CD8-positive, alpha-beta T cell (primary cell): ENCODE measurements at places on chromosomes 6 and 20.

DNA sequence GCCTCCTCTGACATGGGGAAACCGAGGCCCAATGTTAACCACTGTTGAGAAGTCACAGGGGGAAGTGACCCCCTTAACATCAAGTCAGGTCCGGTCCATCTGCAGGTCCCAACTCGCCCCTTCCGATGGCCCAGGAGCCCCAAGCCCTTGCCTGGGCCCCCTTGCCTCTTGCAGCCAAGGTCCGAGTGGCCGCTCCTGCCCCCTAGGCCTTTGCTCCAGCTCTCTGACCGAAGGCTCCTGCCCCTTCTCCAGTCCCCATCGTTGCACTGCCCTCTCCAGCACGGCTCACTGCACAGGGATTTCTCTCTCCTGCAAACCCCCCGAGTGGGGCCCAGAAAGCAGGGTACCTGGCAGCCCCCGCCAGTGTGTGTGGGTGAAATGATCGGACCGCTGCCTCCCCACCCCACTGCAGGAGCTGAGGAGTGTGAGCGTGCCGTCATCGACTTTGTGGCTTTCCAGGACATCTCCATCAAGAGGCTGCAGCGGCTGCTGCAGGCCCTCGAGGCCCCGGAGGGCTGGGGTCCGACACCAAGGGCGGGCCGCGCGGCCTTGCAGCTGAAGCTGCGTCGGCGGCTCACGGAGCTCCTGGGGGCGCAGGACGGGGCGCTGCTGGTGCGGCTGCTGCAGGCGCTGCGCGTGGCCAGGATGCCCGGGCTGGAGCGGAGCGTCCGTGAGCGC lies 1.6 kb downstream of the TNFRSF6B start:
- DNase-seq, result no peak

DNA sequence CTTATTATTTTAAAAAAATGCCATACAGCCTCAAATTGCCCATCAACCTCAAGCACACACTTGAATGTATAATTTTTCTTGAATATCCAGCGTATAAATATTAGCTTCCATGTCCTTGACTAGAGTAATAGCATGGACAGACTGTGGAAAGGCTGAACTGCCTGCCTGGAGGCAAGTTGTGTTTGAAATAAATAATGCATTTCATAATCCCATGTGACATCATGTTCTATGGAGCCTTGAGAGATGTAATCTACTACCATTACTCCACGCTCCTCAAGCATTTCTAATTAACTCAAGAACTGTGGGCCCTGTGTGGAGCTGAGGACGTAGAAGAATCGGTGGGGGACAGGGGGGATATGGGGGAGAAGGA lies 94.2 kb downstream of the CDS2 start:
- no peak for DNase-seq

- no peak for DNase-seq
Observed at GRCh38 chr20:64265201-64265600, 9.7 kb downstream of the PCMTD2 start.

- no peak for DNase-seq
Observed at GRCh38 chr20:43183536-43184070, 6.1 kb downstream of the PTPRT start.

DNA sequence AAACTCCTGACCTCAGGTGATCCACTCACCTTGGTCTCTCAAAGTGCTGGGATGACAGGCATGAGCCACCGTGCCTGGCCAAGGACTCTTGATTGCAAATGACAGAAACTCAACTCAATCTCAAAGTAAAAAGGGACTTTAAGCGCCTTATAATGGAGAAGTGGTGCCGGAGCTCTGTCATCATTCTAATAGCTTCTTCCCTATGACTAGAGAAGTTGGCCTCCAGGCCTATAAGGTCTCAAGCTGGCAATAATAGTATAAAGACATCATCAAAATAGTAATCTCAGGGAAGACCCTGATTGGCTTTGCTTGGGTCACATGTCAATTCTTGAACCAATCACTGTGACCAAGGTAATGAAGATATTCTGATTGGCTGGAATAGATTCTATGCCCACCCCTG lies 8.5 kb upstream of the KIAA1755 start:
- DNase-seq, result no peak

DNA sequence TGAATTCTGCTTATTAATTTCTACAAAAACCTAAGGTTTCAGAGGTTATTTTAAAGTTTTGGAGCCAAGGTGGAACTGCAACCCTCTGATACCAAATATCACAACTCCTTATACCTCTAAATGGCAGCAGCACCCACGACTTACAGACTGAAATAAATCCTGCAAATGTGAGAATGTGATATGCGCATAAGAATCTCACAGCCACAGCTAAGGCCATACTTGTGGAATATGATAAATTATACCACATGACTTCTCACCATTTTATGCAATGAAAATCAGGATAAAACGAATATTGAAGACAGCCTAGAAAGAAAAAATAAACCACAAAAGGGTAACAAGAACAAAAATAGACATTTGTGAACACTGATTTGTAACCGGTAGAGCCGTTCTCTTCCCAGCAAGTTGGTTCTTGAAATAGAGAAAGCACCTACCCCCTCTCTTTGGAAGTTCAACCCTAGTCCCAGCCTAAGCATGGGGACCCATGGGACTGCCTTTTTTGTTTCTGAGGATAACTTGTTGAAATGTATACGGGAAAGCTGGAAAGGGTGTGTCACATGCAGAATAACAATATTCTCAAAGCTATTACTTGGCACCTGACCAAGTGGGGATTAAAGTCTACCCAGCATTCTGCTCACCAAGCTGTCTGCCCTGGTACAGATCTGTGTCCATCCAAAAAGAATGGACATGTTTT lies 47.1 kb upstream of the MCM9 start:
- no peak for DNase-seq

GRCh38 chr6:75842191-75842590 lies 93.2 kb downstream of the MYO6 start:
- no peak for DNase-seq

GRCh38 chr20:20289331-20289730 lies 78.6 kb upstream of the INSM1 start:
- no peak for DNase-seq

DNA sequence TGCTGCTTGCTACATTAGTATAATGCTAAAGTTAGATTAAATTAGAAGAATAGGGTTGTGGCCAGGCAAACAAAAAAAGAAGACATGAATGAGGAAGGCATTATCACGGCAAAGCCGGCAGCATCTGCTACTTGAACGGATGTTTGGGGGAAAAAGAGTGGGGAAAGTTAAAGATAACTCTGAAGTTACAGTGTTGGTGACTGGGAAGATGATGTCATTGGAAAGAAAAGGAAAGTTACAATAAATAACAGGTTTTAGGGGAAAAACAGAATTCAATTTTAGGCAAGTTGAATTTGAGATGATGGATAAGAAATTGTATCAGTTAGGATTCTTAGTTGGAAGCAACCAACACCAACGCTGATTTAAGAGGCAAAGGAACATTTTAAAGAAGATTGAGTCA lies 74.2 kb upstream of the NRN1 start:
- DNase-seq, result no peak

DNA sequence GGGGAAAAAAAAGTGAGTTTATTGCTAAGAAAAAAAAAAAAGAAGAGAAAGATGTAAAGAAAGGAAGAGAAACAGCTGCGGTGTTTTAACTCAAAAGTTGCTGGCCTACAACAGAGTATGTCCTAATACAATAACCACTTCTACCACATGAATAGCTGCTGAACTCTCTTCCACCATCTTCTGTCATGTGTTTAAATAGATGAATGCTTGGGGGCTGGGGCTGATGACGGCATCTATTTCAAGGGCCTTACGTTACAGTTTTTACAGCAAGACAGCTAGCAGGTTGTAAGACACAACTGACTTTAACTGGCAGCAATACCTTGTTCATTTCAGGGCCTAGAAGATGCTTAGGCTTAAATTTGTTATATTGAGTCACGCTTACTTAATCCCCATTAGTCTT lies 50.4 kb downstream of the MAP3K7 start:
- no peak for DNase-seq

DNA sequence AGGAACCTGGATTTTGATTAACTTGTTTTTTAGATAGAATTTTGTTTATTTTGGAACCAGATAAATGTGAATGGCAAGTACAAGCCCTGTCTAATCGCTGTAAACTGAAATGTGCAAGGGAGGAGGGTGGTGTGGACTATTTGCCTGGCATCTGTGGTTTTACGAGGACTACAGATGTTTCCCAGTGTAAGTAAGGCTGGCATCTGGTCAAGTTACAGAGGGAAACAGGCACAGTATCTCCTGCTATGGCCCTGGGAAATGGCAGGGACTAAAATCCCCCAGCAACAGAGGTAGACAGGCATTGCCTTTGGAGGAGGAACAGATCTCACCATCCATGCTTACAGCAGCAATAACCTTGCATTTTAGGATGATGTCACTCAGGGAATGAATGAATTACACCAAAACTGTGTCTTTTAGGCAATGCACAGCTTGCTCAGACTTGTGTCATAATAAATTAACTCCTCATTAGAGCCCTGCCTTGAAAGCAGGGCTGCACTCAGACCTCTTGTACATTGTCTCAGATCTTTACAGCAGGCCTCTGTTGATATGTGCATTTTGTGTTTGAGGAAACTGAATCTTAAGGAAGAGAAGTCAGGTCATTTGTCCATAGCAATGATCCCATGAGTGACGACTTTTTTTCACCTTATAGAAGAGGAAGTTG lies 96.2 kb downstream of the TCP11 start:
- DNase-seq, result no peak

DNA sequence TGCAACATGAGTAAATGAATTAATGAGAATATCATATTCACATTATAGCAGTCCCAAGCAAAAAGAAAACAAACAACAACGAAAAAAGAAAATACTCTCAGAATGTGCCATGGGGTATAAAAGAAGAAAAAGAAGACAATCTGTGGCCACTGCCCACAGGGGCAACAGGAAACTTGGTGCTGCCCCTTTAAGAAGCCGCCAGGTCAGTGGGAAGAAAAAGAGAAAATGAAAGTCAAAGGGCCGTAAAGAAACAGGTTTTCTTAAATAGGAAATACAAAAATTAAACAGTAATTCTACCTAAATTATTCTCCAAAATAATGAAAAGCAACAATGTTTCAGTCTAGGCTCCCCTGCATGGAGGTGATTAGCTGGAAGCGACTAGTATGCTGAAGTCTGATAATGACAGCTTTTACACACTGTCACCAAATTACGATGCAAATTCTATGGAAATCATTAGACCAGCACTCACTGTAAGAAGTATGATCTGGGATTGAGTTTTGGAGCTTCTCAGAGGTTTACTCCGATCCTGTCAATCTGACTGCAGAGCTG lies 23.6 kb downstream of the GMDS start:
- DNase-seq, result no peak

DNA sequence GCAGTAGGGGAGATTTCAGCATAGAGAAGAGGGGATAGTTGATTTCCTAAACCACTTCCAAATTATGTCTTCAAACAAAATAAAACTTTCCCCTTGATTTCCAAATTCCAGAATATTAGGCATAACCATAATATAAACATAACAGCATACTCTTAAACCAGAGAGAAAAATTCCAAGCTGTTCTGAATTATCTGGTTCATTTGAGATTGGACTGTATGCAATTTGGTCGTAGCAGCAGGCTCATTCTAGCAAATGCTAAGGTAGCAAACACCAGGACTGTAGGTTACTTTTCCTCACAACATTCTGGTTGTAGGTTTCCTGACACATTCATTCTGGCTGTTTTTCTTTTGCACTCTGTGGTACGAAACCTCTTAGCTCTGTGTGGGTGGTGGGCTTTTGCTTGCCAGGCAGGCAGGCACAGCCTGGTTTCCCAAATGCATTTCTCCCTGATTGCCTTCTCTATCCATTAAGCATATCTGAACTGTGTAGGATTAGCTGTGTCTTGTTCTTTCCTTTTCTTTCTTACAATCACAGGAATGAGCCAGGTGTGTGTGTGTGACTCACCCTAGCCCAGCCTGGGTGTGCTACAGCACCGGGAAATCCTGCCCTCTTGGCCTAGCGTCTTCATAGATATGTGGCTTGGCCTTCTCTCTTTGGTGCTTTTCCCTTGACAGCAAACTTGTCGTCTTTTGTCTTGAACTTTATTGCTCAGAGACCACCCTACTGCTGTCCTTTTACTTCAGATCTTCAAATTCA lies 77.1 kb downstream of the JARID2 start:
- DNase-seq, result no peak

DNA sequence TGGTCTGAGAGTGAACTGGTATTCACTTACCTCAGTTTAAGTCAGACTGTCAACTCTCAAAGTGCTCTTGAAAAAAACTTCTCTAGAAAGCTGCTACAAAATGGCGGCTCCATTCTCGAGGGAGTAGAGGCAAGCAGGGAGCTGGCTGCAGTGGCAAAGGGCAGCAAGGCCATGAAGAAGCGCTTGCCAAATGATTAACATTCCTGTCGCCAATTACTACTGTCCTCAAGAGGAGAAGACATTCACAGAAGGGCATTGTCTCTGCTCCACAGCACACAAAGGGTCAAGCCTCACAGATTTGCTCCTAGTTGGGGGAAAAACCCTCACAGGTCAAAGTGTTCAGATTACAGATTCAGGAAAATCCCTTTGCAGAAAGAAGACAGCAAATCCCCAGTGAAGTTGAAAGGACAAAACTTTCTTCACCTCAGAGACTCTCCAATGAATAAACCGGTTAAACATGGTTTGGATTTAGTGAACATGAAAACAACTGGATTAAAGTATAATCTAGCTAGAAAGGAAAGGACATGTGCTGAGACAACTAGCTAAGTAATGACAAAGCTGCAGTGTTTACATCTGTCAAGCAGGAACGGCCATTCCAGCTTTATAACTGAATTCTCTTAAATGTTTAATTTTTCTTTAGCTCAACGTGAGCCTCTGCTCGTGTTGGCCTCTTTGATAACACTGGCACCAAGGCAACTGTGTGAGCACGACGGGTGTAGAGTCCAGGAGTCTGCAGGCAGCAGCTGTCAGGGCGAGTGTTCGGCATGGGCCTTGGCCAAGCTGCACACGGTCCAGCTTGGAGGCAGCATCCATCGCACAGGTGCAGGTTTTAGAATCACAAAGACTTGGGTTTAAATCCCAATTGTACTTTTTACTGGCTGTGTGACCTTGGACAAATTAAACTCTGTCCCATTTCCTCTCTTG lies 37.6 kb downstream of the NR2E1 start:
- no peak for DNase-seq

DNA sequence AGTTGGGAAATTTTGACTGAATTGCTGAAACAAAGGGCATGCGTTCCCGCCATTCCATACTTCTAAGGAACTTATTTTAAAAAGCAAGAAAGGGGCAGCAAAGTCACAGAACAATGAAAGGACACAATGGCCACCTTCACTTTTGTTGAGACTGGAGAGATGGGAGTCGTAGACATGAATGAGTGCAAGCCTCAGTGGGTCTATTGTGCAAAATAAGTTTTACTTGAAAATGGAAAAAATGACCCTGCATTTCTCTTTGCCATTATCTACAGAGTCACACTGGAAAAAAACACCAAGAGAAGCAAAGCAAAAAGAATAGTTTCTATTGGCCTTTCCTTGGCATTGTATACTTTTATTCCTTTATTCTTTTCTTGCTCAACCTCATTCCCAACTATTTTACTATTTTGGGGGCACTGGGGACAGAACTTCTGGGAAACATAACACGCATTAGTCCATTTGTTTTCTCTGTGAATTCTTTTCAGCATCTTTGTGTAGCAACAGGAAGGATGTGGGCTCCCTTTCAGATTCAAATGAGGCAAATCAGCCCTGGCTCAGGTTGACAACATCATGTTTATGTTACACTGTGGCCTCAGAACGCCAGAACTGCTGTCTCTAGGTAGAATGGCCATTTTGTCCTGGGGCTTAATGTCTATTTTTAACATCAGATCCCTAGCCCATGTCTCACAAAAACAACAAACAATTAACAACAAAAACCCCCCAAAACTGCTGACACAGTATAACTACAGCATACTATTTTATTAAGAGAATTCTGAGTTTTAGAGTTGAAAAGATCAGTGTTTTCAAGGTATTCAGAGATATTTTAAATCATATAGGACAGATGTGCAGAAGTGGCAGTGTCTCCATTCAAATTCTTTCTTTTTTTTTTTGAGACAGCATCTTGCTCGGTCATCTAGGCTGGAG lies 122.2 kb downstream of the FYN start:
- peak; percentile 70 for DNase-seq
